D341Med (cell line): ENCODE measurements at places on chromosomes 5 and 9.

GRCh38 chr5:174198541-174198940, 153.0 kb downstream of the NSG2 start:
- DNase-seq, result no peak

- DNase-seq, result no peak
Measured at GRCh38 chr5:178177569-178177968, 9.6 kb downstream of the GMCL2 start.

DNA sequence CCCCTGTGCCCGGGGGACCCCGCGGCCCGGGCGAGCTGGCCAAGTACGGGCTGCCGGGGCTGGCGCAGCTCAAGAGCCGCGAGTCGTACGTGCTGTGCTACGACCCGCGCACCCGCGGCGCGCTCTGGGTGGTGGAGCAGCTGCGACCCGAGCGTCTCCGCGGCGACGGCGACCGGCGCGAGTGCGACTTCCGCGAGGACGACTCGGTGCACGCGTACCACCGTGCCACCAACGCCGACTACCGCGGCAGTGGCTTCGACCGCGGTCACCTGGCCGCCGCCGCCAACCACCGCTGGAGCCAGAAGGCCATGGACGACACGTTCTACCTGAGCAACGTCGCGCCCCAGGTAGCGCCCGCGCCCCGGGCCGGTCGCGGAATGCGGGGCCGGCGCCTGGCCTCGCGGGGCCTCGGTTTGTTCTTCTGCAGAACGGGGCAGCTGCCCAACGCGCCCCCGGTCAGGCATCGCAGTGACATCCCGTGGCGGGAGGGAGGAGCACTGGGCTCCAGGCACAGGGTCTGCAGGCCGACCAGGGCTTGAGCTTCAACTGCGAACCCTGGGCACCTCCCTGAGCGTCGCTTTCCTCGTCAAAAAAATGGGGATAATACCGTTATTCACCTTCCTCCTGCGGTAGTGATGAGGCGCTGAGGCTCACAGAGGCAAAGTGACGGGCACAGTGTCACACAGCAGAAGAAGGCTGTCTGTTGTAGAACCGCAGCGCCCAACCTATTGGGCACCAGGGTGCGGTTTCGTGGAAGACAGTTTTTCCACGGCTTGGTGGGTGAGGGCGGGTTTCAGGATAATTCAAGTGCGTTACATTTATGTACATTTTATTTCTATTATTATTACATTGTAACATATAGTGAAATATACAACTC, 777 bp downstream of the ENDOG start:
- peak; percentile 79 for DNase-seq

- no peak for DNase-seq
Measured at GRCh38 chr5:178121391-178122276, 8.3 kb downstream of the N4BP3 start.

DNA sequence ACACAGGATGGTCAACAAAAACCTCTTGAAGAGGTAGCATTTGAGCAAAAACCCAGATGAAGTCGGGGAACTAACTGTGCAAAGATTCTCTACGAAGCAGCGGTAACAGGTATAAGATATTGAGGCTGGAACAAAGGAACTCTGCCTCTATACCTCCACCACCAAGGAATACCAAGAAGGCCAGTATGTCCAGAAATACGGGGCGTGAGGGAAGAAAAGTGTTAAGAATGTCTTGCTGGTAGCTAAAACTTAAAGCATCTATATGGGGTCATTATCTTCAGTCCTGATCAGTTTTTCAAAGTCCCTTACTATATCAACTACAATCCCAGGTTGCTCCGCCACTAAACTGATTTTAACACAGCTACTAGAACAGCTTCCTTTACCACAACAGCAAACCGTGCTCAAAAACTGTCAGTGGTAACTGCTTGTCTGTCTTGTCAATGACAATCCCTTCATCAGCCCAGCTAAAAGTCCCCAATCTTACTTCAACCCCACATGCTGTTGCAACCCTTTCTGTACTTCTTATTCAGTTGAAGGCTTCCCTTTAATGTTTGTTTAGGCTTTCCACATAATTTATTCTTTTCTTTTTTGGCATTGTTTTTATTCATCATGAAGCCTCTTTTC, 9.4 kb downstream of the PAM start:
- no peak for DNase-seq

DNA sequence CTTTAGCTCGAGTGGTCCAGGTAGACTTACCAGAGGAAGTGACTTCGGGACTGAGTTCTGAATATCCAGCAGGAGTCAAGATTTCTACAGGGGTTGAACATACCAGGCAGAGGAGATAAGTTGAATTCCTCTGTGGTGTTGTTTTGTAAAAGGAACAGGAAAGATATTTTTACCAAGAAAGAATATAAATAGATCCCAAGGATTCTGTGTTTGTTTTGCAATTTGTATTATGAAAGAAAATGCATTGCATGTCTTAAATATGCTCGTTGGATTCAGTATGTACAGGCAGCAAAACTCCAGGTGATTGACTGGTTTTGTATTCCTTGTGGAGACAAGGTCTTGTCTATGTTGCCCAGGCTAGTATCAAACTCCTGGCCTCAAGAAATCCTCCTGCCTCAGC, 197.8 kb downstream of the FRMD3 start:
- DNase-seq, result no peak

- no peak for DNase-seq
Measured at GRCh38 chr9:5389109-5389732, 48.5 kb downstream of the PLGRKT start.

GRCh38 chr9:86687788-86688187, 259.5 kb downstream of the GAS1 start:
- DNase-seq, result no peak

GRCh38 chr9:27412963-27413362, 111.1 kb upstream of the IFNK start:
- DNase-seq, result no peak

DNA sequence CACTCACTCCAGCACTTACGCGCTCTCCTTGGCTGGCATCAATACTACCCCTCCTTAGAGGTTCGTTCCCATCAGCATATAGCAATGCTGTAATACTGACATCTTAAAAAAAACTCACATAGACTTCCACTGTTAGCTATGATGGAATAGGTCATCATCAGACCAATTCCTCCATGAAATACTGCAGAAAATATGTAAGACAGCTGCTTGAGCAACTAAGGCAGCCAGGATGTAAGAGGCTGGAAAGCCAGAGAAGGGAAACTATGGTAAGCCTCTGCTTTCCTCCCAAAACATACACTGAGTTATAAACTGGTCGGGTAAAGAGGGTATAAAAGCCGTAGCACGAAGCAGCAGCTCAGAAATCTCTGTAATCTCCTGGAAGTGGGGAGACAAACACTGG, 33.5 kb downstream of the AUH start:
- DNase-seq, result no peak

DNA sequence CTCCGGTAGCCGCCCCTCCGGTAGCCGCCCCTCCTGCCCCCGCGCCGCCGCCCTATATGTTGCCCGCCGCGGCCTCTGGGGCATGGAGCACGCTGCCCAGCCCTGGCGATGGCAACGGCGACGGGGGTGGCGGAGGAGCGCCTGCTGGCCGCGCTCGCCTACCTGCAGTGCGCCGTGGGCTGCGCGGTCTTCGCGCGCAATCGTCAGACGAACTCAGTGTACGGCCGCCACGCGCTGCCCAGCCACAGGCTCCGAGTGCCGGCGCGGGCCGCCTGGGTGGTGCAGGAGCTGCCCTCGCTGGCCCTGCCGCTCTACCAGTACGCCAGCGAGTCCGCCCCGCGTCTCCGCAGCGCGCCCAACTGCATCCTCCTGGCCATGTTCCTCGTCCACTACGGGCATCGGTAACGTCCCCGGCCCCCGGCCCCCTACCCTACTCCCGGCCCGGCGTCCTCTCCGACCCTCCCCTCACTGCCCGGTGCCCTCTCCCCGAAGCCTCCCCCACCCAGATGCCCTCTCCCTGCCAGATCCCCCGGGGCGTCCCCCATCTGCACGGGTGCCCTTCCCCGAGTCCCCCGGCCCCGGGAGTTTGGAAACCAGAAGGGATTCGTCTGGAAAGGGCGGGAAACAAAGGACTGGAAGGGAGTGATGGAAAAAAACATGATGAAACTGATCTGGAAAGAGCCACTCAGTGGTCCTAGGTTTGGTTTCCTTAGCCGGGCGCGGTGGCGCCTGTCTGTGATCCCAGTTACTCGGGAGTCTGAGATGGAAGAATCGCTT, 417 bp downstream of the SRD5A1 start:
- no peak for DNase-seq

DNA sequence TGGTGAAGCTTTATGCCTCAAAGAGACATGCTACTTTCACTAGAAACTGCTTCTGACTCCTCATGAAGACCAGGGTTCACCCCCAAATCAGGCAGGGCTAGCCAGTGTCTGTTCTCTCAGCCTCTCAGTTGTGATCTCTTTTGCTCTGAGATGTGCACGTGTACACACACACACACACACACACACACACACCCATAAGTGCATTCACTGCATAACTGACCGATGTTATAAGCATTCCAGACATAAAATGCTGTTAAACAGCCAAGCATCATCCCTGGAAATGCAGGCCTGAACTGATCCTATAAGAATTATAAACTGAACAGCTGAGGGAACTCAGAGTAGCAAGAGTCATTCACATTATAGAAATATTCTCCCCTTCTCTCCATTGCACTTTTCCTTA, 85.0 kb downstream of the FSTL4 start:
- no peak for DNase-seq

DNA sequence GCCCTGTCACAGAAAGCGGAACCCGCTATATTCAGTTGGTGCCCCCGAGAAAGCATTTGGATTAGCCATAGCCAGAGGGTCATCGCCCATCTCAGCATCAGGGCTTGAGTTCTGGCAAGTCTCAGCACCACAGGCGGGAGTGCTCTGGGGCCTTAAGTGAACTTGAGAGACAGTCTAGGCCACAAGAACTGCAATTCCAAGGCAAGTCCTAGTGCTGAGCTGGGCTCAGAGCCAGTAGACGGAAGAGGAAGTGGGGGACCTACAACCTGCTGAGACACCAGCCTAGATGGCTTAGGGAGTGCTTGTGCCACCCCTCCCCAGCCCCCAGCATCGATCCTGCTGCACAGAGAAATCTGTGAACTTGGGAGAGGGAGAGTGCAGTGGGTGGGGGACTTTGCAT, 594.9 kb downstream of the CCDC171 start:
- DNase-seq, result no peak

- DNase-seq, result no peak
Measured at GRCh38 chr5:392431-392988, 50.5 kb upstream of the EXOC3 start.

DNA sequence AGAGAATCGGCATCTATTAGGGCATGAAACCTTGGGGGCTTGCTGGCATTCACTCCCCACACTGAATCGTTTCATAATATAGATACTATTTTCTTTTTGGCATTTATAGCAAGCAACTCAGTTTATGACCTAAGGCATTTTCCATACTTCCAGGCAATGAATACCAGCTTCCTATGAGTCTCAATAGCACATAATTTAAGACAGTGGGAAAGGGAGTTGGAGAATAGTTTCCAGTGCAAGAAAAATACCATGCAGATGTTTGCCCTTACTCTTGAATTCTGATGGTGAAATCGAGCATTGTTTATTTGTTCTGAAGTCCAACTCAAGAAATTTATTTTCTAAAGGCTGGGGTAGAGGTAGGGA, 175.8 kb upstream of the KLF9 start:
- no peak for DNase-seq

- DNase-seq, result no peak
Measured at GRCh38 chr5:10709409-10709808, 51.6 kb downstream of the DAP start.

DNA sequence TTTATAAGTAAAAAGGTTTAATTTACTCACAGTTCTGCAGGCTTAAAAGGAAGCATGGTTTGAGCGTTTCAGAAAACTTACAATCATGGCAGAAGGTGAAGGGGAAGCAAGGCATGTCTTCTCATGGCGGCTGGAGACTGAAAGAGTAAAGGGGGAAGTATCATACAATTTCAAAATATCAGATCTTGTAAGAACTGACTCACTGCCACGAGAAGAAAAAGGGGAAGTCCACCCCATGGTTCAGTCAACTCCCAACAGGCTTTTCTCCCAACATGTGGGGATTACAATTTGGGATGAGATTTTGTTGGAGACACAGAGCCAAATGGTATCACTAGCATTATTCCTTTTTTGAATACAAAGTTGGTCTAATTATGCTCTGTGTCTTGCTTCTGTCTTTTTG, 627.9 kb upstream of the ST8SIA4 start:
- DNase-seq, result no peak

DNA sequence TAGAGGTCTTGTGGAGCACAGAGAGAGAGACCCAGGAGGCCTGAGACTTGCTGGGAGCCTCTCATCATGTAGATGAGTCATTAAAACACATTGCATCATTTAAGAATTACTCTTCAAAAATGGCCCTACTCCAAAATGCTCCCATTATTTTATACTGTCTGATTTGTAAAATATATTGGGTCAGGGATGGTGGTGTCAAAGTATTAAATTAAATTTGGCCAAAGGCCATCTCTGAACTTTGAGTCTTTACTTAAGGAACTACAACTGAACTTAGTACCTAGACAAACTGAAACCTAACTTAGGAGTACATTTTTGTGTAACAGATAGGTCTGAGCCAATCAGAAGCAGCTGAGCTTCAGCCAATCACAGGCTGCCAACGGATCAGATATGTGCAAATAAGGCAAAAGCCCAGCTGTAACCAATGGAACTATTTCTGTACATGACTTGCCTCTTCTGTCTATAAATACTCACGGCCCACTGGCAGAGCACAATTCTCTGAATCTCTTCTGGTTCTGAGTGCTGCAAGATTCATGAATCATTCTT, 657.2 kb downstream of the TLE1 start:
- no peak for DNase-seq

- DNase-seq, result peak; percentile 75
Measured at GRCh38 chr9:133347515-133347984, 381 bp downstream of the MED22 start.

DNA sequence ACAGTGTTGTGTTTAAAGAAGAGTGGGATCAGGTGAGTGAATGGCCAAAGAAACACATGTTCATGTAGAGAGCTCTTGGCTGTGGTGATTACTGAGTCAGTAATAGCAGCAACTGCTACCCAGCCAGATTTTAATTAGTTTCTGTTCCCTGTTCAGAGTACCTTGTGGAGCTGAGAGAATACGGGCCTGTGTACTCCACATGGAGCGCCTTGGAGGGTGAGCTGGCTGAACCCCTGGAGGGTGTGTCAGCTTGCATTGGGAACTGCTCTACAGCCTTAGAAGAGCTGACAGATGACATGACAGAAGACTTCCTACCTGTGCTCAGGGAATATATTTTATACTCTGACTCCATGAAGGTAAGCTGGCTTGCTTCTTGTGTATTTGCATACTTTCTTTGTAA, 52.3 kb downstream of the SLC46A2 start:
- DNase-seq, result no peak

DNA sequence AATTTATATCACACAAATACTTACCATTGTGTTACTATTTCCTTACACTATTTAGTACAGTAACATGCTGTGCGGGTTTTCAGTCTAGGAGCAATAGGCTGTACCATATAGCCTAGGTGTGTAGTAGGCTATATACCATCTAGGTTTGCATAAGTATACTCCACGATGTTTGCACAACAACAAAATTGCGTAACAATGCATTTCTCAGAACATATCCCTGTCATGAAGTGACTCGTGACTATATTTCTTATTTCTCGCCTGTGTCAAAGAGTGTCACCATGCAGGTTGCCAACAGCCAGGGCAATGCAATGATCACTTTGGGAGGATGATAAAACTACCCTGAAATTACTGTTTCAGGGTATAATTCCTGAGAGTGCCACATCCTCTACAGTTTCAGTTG, 65.6 kb upstream of the CD180 start:
- DNase-seq, result no peak

- no peak for DNase-seq
Measured at GRCh38 chr9:111728143-111728542, 66.6 kb downstream of the SHOC1 start.
